ENCODE measurements at places on chromosomes 1 and 21. TPM values are rescaled to one million over a fixed set of nuclear protein-coding genes. Genes with fewer than 3 reads are reported as not detected.

The AADACL3 gene
- 0.94 TPM for total RNA-seq

The NTNG1 gene
- 2.3 TPM for total RNA-seq

DNA sequence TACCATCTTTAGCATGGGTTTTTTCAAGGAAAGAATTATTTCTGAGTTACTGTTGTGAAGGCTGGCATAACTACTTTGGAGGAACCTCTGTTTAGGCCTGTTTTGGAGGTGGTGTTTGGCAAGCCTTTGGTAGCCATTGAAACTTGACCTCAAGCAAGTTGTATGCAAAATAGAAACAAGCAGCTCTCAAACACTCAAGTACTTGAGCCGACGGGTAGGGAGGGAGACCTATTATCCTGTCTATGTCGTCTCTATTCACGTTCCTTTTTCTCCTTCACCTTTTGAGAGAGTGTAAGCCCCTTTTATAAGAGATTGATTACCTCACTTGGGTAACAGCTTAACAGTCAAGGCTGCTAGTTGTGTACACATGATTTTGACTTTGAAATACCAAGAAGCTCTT lies 878.3 kb upstream of the CXADR start:
- H3K4me1 ChIP-seq: peaks cover 49% of the 10 kb centered on the region
- H3K27me3 ChIP-seq: no peaks in the 10 kb centered on the region
- peak overlapping the region; percentile 87 for H3K27ac ChIP-seq
- no peaks in the 10 kb centered on the region for H3K36me3 ChIP-seq

The ZFP69 gene
- 3.2 TPM for total RNA-seq

GRCh38 chr1:211474451-211474850 lies 17.5 kb downstream of the RD3 start:
- no peak overlapping the region for H3K27ac ChIP-seq
- no peak for DNase-seq
- H3K36me3 ChIP-seq: no peaks in the 10 kb centered on the region
